ENCODE measurements at places on chromosomes 4 and X. TPM values are rescaled to one million over a fixed set of nuclear protein-coding genes. Genes with fewer than 3 reads are reported as not detected.

- DNase-seq = no peak
These were observed 12.7 kb upstream of the SHOX start for GRCh38 chrX:617891-618290.

DNA sequence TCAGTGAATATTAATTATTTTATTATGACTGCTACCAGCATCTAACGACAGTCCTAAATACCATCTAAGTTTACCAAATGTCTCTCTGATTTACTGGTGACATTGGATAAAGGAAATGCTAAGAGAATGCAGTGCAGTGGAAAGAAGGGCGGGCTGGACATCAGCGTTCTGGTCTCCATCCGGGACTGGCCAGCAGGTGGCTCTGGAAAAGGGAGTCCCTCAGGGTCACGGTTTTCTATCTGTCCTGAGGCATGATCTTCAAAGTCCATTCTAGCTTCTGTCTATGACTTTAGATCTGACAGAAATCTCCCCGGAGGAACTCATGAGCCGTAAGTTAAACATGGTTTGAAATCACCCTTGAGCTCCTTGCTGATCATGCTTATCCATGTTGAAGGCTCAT, 3.3 kb downstream of the TRIM2 start:
- DNase-seq = no peak

DNA sequence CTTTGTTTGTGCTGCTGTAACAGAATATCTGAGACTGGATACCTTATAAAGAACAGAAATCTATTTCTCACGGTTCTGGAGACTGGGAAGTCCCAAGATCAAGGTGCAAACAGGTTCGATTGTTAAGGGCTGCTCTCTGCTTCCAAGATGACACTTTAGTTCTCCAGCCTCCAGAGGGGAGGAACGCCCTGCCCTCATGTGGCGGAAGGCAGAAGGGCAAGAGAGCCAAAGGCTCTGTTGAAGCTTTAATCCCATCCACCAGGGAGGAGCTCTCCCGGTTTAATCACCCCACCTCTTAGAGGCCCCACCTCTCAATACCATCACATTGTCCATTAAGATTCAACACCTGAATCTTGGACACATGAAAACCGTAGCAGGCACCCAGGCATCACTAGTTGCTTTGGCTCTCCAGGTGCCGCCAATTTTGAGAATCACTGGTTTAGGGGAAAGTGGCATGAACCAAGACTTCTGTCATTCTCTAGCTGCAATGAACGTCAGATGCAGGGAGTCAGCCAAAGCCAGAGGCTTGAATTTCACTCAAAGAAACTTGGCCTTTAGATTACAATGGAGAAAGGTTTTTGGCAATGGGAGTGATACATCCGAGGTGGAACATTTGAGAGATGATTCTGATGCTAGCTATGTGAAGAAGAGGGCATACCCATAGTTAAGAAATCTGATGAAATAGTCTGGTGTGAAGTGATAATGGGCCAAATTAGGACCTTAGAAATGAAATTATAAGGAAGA, 15.7 kb downstream of the FHL1 start:
- DNase-seq = peak; percentile 34

- DNase-seq = no peak
These were observed 276.0 kb downstream of the HS3ST1 start for GRCh38 chr4:11152684-11153083.

GRCh38 chrX:112688242-112688641, 8.5 kb upstream of the LHFPL1 start:
- DNase-seq = no peak

- no peak for DNase-seq
These were observed 96.5 kb downstream of the CHRDL1 start for GRCh38 chrX:110699109-110699508.

GRCh38 chrX:135651647-135652295, 61.7 kb upstream of the CT45A1 start:
- no peak for DNase-seq

- DNase-seq = no peak
These were observed 166.1 kb upstream of the KLF8 start for GRCh38 chrX:56066016-56066415.

Gene GIMD1
- total RNA-seq = not detected

Gene MAGEA10
- total RNA-seq = not detected

Gene MAPK10
- total RNA-seq = not detected

Gene PDGFC
- total RNA-seq = not detected

Gene DDX3X
- total RNA-seq = 291 TPM

Gene GATA1
- not detected for total RNA-seq
